Stimulated activated CD4-positive, alpha-beta T cell treated with anti-CD3 and anti-CD28 coated beads, Interleukin-15, amount 100 ng/mL, for 24 hours (primary cell): ENCODE measurements at places on chromosomes 6 and 20.

DNA sequence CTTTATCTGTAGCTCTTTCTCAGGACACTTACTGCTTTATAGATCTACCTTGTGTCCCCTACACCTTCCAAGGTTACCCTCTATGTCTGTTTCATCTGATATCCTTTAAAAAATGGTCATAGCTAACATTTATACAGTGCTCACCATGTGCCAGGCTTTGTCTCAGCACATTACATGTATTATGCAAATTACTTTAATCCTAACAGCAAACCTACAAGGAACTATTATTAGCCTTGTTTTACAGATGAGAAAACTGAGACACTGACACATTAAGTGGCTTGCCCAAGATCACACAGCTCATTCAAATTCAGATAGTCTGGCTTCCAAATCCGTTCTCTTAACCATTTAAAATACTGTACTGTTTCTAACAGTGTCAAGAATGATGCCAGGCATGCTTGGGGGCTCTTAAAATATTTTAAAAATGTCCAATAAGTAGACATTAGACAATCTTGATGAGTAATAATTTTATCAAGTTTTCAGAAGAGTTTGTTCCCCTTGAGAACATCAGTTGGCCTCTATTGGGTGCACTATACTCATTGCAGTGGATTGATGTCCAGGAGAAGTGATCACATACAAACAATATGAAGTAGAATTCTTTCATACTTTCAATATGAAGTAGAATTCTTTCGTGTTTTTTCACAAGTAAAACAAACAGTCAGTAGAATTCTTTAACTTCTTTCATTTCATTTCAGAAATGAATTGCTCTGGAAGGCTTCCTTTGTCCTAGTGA, 69.6 kb downstream of the DNAH8 start:
- DNase-seq: no peak

DNA sequence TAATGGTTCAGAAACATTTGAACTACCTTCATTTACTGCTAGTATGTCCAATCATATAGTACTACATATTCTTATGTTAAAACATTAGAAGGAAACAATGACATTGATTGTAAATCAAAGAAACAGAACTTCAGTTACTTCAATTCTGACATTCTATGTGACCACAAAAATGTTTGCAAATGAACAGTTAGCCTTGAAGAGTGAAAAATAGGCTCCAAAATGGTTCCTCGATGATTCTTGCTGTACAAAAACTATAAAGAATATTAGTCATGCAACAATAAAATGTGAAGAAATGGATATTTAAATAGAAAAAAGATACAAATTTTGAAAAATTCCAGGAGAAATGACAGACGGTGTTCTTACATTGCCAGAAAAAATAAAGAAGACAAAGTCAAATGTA, 686.9 kb downstream of the BCKDHB start:
- no peak for DNase-seq

DNA sequence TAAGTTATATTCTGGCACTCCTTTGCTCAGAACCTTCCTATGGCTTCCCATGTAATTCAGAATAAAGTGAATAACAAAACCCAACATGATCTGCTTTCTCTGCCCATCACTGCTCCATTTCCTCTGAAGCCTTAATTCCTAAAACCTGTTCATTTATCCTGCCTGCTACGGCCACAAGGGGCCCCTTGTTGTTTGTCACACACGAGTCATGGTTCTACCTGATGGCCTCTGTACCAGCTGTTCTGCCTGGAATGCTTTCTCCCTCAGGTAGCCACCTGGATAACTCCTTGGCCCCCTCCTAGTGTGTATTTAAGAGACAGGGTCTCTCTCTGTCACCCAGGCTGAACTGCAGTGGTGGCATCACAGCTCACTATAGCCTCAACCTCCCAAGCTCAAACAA, 26.8 kb downstream of the ERGIC3 start:
- no peak for DNase-seq

DNA sequence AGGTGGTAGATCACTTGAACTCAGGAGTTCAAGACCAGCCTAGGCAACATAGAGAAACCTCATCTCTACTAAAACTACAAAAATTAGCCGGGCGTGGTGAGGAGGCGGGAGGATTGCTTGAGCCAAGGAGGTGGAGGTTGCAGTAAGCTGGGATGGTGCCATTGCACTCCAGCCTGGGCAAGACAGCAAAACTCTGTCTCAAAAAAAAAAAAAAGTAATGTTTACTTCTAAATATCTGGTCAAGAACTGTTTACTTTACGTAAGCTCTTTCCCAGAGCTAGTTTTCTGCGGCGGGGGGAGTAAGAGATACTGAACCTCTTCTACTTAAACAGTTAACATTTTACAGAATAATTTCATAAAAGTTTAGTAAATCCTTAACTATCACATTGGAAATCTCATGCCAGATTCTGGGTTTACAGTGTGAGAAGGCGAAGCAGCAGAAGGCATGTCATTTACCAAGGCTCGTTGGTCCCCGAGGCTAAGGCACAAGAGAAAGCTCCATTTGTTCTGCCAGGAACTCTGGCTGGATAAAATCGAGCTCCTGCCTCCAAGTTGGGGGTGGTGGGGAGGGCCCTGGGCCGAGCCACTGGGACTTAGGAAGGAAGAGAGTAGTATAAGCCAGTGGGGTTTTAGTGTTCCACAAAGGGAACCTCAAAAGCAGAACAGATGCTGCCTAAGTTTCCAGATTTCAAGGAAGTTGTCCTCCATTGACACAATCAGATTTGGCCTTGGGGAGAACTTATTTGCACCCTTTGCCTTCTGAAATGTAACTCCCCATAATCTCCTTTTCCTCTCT, 41.7 kb downstream of the ARFGEF2 start:
- no peak for DNase-seq
